ENCODE measurements at places on chromosomes 12 and 14.

DNA sequence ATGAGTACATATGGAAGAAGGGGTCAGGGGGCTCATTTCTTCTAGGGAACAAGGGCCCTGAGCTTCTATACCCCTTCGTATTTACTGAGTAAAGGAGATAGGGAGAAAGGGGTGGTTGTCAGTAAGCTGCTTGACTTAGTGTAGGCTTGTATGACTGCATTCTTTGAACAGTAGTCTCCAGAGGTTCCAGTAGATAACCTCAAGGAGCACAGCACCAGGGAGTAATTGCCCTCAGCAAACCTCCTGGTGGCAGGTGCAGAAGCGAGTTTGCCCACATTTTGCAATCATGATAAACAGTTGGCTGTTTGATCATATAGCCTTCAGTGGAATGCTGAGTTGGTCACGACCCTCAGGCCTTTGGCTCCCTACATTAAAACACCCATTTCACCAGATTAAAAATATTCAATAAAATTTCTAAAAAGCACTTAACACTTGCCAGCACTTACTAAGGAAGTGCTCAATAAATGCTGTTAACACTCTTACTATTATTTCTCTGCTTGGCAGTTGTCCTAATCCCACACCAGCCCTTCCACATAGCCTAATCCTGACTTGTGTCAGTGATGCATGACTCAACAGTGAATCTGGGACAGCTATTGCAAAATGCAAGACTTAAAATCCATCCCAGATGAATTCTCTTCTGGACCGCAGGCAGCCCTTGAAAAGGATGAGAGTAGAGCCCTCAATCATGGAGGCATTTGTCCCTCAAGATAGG, 3.7 kb upstream of the DHRS4L2 start:
- DNase-seq, result no peak

GRCh38 chr12:6330192-6330591, 11.7 kb downstream of the TNFRSF1A start:
- DNase-seq, result no peak

DNA sequence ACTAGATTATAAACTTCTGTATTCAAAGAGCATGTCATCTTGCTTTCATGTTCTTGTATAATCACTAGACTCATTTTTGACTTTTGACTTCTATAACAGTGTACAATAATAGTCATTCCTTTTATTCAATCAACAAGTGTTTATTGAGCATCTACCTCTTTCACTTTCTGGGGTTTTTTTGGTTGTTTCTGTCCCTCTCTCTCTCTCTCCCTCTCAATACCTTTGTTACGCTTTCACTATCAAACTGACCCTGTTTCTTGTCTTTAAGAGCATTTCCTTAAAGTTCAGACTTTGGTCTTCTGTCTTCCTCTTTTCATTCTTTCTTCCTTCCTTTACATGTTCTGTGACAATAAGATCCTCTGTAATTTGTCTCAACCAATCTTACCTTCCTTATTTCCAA, 49.5 kb downstream of the GPR137C start:
- DNase-seq, result no peak

DNA sequence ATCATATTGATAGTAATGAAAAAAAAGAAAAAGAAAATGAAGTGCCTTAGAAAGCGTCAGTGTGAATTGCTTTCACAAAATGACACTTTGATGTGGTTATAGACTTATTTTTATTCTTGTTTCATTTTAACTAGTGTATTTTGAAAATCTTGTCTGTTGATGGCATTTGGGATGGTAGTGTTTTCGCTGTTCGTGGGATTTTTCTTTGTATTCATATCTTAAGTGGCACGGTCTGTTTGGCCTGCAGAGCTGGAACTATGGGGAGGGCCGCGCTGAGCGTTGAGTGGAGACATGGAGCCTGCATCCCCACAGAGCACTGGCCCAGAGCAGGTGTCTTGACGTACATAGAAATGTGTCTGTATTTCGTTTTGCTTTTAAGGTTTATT, 61.6 kb downstream of the WDR20 start:
- no peak for DNase-seq

- DNase-seq, result no peak
Observed at GRCh38 chr12:75656648-75657047, 145.2 kb upstream of the KRR1 start.
